Fibroblast of pulmonary artery (primary cell): ENCODE measurements at places on chromosomes 7 and 10.

GRCh38 chr10:65413001-65413400 lies 1512.8 kb upstream of the LRRTM3 start:
- no peak for DNase-seq

DNA sequence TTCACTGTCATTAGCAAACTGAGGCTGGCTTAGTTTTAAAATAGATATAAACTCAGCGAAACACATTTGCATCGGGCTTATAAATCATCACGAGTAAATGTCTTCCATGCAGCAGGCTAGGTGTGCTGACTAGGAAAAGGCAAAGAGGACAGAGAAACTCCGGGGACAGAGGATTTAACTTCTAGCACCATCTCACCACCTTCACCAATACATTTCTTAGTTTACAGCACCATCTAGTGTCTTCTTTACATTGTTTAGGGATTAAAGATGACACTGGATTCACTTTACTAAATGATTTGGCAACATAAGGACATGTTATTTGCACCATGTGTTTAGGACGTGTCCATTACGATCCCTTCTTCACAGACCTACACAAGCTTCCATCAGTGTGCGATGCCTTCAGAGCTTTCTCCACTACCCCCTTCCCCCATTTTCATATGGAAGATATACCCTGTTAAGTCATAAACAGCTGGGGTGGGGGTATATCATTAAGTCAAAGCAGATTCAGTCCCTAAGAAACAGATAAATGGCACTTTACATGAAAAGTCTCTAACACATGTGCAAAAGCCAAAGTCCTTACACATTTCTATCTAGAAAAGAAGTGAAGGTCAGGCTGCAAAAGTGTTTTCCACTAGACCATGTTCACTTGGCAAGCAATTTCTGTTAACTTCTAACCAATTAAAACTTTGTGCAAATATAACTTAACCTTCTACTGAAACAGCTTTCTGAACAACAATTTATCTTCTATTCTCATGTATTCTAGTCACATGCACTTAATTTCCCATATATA lies 103.3 kb downstream of the GRB10 start:
- peak; percentile 72 for DNase-seq

- no peak for DNase-seq
These were observed 62.8 kb downstream of the PDZD8 start for GRCh38 chr10:117312430-117312829.

DNA sequence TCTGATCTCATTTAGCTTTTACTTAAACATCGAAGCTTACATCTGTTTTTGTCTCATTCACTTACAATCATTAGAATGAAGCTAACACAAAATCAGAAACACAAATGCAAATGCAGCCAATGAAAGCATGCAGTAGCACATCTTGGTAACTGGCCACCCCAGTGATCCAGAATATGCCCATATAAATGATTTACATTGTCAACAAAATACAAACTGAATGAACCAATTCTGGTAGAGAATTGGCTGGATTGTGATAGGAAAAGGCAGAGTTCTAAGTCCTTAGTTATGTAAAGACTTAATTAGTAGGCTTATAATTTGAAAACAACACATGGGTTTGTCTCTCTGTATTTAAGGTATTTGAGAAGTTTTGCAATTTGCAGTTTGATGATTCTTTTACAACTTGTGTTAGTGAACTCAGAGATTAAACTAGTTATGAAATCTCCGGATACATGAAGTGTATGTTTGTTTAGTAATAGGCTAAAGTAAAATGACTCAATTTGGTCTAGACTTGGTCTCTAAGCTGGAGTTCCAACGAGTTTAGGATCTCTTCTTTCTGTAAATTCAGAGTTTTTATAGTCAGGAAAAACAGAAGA lies 21.2 kb downstream of the TECTB start:
- DNase-seq = no peak

DNA sequence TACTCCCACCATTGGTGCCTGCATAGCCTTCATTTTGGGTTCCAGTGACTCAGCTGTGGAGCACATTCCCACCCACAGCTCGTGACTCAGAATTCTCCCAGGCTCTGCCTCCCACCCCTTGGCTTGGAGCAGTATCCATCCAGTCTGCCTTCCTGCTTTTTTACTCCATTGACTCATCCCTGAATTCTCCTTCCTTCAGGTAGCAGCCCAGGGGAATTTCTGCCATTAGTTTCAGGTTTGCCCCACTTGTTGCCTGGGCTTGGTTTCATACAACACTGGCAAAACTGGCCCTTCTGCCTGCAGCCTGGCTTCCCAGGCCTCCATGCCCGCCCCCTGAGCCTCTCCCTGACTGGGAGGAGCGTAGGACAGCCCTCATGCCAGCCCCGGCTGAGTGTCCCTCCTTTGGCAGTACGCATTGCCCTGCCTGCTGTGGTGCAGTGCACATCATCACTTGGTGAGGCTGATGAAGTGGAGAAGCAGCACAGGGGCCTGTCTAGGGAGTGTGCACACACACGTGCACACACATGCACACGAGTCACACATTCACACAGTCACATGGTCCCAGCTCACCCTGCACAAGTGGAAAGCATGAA lies 55.0 kb downstream of the SNX10 start:
- no peak for DNase-seq

DNA sequence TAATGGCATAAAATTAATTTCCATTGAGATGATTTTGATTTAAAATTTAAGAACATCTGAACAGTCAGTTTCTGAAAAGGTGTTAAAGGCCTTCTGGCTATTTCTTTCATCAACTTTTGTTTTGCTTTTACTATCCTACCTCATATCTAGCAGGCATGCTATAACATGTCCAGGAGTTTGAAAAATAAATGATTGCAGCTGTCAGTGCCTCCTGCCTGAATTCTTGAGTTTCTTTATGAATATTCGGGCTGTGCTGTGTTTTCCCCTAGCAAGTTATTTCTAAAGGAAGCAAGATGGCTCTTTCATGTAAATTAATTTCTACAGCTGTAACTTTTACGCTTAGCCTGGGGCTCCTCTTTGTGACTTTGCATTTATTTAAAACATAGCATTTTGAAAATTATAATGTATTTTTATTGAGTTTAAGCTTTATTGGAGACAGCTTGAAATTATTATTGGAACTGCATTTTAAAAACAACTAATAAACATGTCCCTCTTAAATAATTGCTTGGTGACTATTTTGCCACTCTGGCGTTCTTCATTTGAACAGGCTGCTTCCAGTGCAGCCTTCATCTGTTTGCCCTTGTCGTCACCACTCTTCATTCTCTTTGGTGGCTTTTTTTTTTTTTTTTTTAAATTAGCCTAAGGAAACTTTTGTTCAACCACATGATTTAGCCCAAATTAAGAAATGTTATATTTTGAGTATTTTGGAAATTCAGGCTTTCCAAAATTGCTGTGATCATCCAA lies 1083.4 kb upstream of the LRRN3 start:
- no peak for DNase-seq
